Hindlimb muscle (tissue), 1 donor: ENCODE measurements at places on chromosomes 5 and 9. TPM values are rescaled to one million over a fixed set of nuclear protein-coding genes. Genes with fewer than 3 reads are reported as not detected.

GRCh38 chr9:124088476-124088837 lies 76.9 kb downstream of the LHX2 start:
- no peak for DNase-seq

Gene CDC25C
- 2.4 TPM for polyA plus RNA-seq

GRCh38 chr5:18380729-18381362 lies 746.6 kb downstream of the TAF11L14 start:
- DNase-seq: no peak

Gene CATSPER3
- 0.93 TPM for polyA plus RNA-seq
